Peyer's patch (tissue), 4 donors: ENCODE measurements at places on chromosomes 6 and 20. TPM values are rescaled to one million over a fixed set of nuclear protein-coding genes. Genes with fewer than 3 reads are reported as not detected.
A peak's percentile ranks its signal among the peaks of the same experiment; 100 is the strongest.

Gene MUC22
- total RNA-seq = not detected

Gene SEMG1
- not detected for total RNA-seq

Gene DUSP15
- total RNA-seq = 0.53 TPM

Gene GMDS
- 375 TPM for total RNA-seq

Gene TAF11
- total RNA-seq = 22.1 TPM

Gene TMEM200A
- 2.5 TPM for total RNA-seq

Gene LGSN
- total RNA-seq = not detected

Gene CD93
- 16.5 TPM for total RNA-seq

GRCh38 chr20:49843770-49844380 lies 31.2 kb downstream of the SLC9A8 start:
- H3K27me3 ChIP-seq = no peaks in the 10 kb centered on the region
- no peaks in the 10 kb centered on the region for H3K4me1 ChIP-seq
- no peaks in the 10 kb centered on the region for H3K36me3 ChIP-seq
- DNase-seq = no peak

- H3K36me3 ChIP-seq = peaks cover 17% of the 10 kb centered on the region
- H3K4me1 ChIP-seq = no peaks in the 10 kb centered on the region
- H3K27ac ChIP-seq = no peak overlapping the region
Observed at GRCh38 chr6:138089325-138089724, 17.9 kb downstream of the PERP start.

DNA sequence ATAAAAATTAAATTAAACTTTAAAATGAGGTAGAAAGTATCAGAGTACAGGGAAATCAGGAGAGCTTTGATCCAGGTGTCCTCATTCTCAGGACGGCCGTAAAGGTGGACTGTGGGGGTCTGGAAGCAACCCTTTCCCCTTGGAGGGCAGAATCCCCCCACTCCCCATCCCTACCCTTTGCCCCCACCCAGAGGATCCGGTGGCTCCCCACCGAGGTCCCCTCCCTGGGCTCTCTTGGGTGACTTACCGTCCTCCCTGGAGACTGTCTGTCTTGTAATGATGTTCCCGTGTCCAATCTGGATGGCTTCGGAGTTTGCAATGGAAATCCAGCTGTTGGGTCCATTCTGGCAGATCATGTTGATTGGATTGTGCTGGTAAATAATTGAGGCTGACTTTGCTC lies 7.3 kb downstream of the ZBP1 start:
- H3K36me3 ChIP-seq = no peaks in the 10 kb centered on the region
- H3K4me3 ChIP-seq = no peak overlapping the region
- no peaks in the 10 kb centered on the region for H3K27me3 ChIP-seq
- peaks cover 3% of the 10 kb centered on the region for H3K4me1 ChIP-seq
- no peak for DNase-seq

GRCh38 chr6:43823390-43823789 lies 53.4 kb downstream of the VEGFA start:
- H3K27ac ChIP-seq = no peak overlapping the region
- no peaks in the 10 kb centered on the region for H3K36me3 ChIP-seq
- no peaks in the 10 kb centered on the region for H3K4me1 ChIP-seq
- no peak overlapping the region for H3K4me3 ChIP-seq
- no peaks in the 10 kb centered on the region for H3K27me3 ChIP-seq

DNA sequence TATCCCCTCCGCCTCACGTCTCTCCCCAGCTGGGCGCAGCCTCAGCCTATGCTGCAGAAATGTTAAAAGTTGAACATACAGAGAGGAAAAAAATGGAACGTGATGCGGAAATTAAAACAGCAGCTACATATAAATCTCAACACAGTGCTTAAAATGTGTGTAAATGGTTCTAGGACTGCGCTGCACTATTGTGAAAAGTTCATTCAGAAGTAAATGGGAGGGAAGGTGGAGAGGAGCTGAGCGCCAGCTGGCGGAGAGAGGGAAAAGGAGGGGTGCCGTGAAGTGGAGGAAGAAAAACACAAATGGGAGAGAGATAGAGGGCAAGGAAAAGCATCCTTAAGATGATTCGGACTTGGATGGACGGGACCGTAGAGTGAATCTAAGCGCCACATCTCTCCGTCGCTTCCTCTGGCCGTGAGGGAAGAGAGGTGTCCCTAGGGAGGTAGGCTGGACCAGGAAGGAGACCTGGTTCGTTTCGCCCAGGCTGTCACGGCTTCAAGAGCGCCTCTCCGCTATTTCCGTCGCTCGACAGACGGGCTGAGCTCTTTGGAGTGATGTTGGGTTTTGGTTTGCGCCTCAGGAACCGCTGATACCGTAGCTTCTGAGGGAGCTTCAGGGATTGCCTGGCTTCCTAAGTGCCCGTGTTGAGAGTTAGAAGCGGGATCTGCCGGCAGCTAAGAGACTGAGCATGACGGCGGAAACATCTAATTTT lies 113.7 kb downstream of the TRIM27 start:
- no peaks in the 10 kb centered on the region for H3K36me3 ChIP-seq
- no peak for DNase-seq
- H3K4me3 ChIP-seq = no peak overlapping the region

GRCh38 chr6:47203938-47204611 lies 105.6 kb downstream of the TNFRSF21 start:
- H3K4me3 ChIP-seq = no peak overlapping the region
- H3K4me1 ChIP-seq = peaks cover 4% of the 10 kb centered on the region
- H3K27ac ChIP-seq = no peak overlapping the region
- DNase-seq = no peak

DNA sequence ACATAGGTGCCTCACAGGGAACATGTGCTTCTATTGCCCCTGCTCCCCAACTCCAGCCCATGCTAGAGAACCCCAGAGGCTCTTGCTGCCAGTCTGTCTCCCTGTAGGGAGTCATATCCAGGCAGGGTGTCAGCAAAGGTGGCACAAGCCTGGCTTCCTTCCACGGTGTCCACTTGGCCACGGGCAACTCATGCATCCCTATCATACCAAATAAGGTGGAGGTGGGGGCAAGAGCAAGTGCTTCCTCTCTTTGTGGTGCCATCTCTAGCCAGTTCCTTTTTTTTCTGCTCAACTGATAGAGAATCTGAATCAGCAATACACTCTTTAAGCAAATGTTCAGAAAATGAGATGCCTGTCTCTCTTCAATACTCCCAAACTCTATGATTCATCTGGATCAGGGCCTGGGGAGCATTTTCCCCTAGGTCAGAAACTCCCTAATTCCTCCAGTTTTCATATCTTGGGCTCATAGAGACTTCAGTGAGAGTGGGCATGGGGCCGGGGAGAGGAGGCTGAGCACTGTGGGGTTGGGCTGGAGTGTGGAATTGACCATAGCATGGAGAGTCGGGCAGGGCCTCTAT lies 105.1 kb upstream of the GPR6 start:
- no peak overlapping the region for H3K4me3 ChIP-seq
- H3K4me1 ChIP-seq = no peaks in the 10 kb centered on the region
- no peaks in the 10 kb centered on the region for H3K36me3 ChIP-seq
- no peak for DNase-seq

DNA sequence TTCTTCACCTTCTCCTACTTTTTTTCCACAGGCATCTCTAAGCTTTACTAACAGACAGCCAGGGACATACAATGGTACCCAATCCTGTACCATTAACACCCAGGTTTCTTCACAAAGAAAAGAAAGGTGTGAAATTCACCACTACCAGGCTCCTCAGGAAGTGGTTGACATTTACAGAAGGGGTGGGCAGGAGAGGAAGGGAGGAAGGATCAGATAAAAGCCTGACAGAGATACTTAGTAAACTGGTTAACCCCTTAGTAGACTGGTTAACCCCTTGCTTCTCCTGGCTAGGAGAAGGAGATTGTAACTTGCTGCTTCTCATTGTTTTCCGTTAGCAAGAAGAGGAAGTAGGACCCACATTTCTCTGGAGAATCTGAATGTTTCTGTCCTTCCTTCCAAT lies 7.2 kb downstream of the SAMD3 start:
- DNase-seq = no peak
- no peaks in the 10 kb centered on the region for H3K36me3 ChIP-seq
- H3K27me3 ChIP-seq = no peaks in the 10 kb centered on the region
- H3K4me1 ChIP-seq = no peaks in the 10 kb centered on the region
- H3K4me3 ChIP-seq = no peak overlapping the region

GRCh38 chr6:35036828-35037663 lies 104.1 kb downstream of the TCP11 start:
- H3K27ac ChIP-seq = peak overlapping the region; percentile 81
- H3K27me3 ChIP-seq = no peaks in the 10 kb centered on the region
- no peaks in the 10 kb centered on the region for H3K36me3 ChIP-seq
- H3K4me1 ChIP-seq = no peaks in the 10 kb centered on the region
- no peak for DNase-seq

DNA sequence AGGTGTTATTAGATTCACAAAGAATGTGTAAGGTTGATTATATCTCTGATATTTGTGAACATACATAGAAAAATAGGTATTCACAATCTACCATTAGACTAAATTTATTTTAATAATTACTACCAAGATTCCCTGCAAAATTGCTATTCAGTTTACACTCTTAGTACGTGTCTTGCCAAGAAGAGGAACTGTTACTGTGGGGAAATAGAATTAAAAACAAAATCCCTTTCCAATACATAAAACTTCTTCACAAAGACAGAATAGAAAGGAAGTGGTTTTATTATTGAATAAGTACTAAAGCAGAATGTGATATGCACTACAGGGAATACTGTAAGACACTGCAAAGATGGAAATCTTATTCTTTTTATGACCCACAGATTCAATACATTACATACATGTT lies 17.0 kb downstream of the RAB32 start:
- no peaks in the 10 kb centered on the region for H3K36me3 ChIP-seq
- DNase-seq = no peak
- no peak overlapping the region for H3K4me3 ChIP-seq
- no peak overlapping the region for H3K27ac ChIP-seq

GRCh38 chr6:88512951-88513350 lies 346.8 kb upstream of the CNR1 start:
- H3K4me3 ChIP-seq = no peak overlapping the region
- no peaks in the 10 kb centered on the region for H3K4me1 ChIP-seq
- H3K27me3 ChIP-seq = no peaks in the 10 kb centered on the region
- no peak for DNase-seq
- H3K27ac ChIP-seq = no peak overlapping the region
- no peaks in the 10 kb centered on the region for H3K36me3 ChIP-seq

GRCh38 chr6:169997930-169998218 lies 246.5 kb downstream of the ERMARD start:
- no peak overlapping the region for H3K27ac ChIP-seq
- DNase-seq = peak; percentile 26
- H3K4me3 ChIP-seq = no peak overlapping the region
- H3K36me3 ChIP-seq = no peaks in the 10 kb centered on the region
- no peaks in the 10 kb centered on the region for H3K4me1 ChIP-seq

GRCh38 chr6:100761841-100762240 lies 119.3 kb downstream of the ASCC3 start:
- no peaks in the 10 kb centered on the region for H3K4me1 ChIP-seq
- no peak overlapping the region for H3K27ac ChIP-seq
- no peaks in the 10 kb centered on the region for H3K27me3 ChIP-seq
- DNase-seq = no peak
- H3K4me3 ChIP-seq = no peak overlapping the region

DNA sequence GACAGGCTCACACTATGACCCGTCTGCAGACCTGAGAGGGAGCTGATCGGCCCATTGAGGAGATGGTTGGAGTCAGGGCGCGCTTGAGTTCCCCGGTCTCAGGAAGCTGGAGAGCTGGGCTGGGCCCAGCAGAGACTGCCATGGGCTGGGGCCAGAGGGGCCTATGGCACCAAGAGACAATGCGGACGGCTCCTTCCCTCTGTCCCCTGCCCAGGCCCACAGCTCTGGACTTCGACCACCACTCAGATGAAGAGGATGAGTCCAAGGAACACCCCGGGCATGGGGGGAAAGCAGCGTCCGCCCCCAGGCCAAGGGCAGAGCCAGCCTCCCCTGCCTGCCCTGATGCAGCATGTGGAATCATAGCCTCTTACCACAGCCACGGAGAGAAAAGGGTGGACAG lies 40.2 kb upstream of the PHACTR3 start:
- DNase-seq = no peak
- no peak overlapping the region for H3K4me3 ChIP-seq
- no peaks in the 10 kb centered on the region for H3K27me3 ChIP-seq
- H3K27ac ChIP-seq = no peak overlapping the region
- no peaks in the 10 kb centered on the region for H3K36me3 ChIP-seq
